ENCODE measurements at places on chromosomes 3 and 15.
A peak's percentile ranks its signal among the peaks of the same experiment; 100 is the strongest.

DNA sequence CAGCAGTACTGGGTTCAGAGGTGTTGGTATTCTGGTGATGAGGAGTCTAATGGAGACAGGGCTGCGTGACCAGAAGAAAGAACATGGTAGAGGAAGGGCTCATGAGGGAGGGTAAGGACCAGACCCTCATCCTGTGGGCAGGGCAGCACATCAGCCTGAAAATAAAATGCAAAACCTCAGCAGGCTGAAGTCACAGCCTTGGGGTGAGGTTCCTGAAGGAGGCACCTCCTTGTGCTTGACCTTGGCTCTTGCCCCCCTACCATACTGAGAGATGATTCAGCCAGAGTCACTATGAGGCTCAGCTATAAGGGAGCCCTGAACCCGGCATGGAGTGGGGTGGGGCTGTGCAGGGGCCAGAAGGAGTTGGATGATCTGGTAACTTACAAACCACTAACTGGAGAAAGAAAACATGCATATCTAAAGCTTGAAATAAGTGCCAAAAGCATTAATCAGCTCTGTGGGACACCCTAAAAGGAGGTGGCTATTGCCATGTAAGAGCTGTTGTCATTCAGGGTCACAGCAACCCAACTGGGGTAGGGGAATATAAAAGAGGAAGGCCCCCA, 60.2 kb downstream of the CORO2B start:
- no peak for DNase-seq

DNA sequence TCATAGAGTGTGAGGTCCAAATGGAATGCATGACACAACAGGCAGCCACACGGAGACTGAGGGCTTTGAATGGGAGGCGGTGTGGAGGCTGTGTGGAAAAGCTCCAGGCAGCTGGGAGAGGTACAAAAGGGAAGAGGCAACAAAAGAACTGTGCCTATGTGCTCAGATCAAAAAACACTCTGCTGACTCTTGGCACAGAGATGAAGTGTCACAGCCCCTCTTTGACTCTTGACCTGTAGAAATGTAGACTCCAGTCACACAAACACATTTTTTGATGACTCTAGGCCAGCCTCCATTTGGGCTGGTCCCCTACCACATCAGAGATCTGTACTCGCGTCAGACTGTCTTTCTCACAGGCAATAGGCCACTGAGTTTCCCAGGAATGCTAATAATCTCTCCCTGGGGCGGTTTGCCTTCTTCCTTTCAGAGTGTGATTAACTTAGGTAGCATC, 456.0 kb downstream of the TUSC7 start:
- DNase-seq: no peak

- DNase-seq: peak; percentile 58
Observed at GRCh38 chr3:71393093-71393492, 190.4 kb downstream of the FOXP1 start.

DNA sequence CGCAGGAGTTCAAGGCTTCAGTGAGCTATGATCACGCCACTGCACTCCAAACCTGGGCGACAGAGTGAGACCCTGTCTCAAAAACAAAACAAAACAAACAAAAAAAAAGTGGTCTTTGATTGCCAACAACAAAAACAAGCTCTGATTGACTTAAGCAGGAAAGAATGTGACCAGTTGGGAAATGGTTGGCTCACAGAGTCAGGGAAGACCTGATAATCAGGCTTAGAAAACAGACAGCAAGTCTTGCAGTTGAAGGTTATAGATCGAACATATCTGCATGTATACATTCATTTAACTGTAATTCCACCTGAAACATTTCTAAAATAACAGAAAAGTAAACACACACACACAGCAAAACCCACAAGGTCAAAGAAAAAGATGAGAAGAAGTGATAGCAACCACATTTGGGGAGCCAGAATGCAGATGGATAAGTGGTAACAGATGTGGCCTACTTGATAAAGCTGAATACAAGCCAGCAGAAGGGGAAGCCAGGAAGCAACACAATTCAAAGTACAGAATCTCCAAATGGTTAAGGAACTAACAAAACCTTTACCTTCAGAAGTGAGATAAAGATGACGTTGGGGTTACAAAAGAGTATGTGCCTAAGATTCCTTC, 699.9 kb upstream of the ZNF385D start:
- DNase-seq: no peak

DNA sequence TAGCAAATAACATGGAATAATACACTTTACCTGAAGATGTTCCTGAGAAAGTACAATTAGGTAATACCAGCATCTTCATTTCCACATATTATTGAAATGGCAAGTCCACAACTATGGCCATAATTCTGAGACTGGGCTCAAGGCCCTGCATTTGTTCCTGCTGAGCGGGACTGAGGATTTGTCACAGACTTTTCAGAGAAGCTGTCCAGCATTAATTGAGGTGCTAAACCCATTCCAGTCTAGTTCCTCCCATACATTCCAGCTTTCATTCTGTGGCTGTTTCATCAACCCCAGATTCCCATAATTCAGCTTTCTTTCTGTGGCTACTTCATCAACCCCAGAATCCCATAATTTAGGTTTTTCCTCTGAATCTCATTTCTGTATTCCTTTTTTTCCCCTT, 293.4 kb upstream of the GBE1 start:
- no peak for DNase-seq

DNA sequence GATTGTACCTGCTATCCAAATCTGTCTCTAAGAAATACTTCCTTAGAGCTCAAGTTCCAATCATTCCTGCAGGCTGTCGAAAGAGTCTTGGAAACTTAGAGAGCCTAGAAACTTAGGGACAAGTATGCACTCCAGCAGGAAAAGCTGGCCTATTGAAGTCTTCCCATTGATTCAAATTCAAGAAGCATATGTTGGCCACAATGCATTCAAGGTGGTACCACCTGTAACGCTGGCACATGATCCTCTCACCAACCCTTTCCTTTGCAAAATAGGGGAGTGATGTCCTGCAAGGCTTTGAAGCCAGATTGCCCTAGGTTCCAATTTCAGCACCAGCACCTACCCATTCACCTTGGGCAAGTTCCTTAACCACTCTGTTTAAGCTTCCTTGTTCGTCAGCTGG, 6.0 kb downstream of the ADAMTS9 start:
- DNase-seq: no peak

DNA sequence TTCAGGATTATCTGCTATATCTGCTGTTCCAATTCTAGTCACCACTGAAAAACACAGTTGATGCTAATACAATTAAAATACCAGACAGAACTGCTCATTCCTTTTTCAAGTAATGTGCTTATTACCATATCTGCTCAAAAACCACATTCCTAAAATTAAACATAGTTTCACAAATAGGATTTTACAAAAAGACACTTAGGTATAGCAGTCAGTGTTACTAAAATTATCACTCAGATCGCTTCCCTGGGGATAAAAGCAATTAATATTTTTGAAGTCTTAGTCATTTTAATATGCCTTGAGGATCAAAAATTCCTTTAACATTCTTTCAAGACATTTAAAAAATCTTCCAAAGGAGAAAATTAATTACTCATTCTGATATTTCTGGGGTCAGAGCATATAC, 71.5 kb downstream of the RAD18 start:
- DNase-seq: no peak

GRCh38 chr15:87322265-87322664, 934.3 kb downstream of the NTRK3 start:
- no peak for DNase-seq

DNA sequence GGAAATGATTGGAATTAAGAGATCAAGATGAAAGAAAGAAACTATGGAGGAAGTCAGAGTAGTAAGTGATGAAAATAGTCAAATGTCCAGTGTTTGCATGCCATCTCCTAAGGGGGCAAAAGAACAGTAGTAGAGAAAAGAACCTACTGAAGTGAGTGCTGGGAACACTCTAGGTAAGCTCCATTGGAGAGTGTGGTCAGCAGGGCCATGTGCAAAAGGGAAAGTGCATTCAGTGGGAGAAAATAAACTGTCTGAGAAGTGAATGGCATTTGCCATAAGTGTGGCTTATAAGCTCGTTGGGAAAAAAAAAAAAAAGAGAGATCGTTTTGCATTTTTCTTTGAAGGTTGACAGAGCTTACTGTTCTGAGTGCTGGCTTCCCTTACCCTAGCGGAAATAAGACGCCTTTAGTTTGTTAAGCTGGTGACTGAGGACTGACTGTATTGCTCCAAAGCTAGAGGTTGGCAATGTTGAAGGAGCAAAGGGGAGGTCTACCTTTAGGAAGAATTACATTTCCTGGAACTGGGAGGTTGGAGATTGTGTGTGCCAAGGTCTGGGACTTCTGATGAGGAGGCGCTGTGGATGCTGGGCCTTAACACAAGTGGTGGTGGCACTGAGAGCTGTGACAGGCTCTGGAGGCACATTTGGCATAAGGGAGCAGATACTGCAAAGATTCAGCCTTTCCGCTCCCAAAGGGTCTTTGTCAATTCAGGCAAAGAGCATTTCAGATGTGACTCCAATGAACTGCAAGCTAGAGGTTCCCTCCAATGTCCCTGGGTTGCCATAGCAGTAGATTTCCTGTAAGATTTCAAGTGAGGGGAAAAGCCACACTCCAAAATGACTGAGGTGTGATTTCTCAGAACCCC, 287.8 kb upstream of the SATB1 start:
- DNase-seq: peak; percentile 71

GRCh38 chr3:124101643-124102042, 109.7 kb upstream of the ROPN1 start:
- DNase-seq: no peak

GRCh38 chr3:42652611-42653302, 740 bp upstream of the ZBTB47 start:
- DNase-seq: no peak

DNA sequence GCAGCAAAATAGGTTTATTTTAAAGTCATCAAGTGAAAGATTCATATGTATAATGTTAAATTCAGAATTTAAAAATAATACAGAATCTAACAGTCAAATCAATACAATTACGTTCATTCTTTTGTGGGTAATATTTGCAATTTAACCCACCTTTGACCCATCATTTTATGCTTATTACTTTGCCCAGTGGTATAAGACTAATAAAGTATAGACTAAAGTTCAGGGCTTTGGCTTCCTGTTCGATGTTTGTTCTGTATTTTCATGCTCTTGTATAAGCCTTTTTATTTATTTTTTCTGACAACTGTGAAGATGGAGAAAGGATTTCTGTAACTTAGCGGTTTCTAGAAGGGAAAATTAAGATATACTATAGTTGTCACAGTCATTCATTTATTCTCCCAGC, 44.3 kb upstream of the EIF3J start:
- no peak for DNase-seq

DNA sequence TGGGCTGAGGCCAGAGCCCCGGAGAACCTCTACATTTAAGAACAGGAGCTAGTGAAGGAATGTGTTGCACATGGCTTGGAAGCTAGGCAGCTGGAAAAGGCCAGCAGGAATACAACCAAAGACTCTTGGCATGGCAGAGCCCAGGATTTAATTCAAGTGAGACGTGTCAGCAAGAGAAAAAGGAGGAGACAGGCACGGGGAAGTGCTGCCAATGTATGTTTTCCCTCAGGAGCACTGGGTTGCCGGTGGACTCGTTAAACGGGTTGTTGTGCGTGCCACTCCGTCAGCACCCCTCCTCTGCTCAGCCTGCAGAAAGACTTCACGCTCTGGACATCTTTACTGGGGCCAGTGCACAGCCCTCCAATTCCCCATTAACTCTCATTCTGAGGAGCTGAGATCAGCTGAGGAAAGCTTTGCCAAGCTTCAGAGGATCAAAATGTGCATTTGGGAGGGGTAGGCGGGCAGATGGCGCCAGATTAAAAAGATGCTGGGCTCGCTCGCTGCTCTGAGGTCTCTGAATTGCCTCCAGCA, 103.7 kb downstream of the PDZRN3 start:
- DNase-seq: no peak

- DNase-seq: no peak
Observed at GRCh38 chr3:38267662-38268061, 2.0 kb downstream of the SLC22A13 start.

DNA sequence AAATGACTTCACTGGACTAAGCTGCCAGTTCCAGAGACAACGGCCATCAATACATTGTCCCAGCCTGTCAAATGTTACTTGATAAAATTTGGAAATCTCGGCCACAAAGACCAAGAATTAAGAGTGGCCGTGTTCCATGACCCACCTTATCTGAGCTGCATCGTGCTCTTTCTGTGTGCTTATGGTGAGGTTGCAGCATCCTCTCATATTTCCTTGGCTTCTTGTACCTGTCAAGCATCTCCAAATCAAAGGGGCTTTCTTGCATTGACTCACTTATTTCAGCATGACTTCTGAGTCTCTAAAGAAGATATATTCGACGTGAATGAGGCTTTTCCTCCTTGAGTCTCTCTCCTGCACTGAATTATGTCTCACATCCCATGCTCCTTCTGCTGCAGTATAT, 421.7 kb downstream of the MCTP2 start:
- DNase-seq: no peak

DNA sequence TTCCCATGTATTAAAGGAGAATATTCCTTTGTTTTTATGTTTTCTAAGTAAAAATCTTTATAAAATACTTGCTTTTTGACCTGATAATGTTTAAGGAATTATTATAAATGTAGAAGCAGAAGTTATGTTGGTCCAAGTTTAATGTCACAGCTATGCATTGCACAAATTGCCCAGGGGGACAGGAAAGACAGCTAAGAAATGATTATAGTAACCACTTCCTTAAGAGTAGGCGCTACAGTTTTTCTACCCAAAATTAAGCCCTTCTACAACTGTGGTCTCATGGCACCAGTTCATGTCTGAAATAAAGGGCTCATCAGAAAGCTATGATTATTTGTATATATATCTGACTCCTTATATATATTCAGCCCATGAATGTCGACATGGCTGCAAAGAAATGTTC, 176.4 kb downstream of the GBE1 start:
- no peak for DNase-seq

DNA sequence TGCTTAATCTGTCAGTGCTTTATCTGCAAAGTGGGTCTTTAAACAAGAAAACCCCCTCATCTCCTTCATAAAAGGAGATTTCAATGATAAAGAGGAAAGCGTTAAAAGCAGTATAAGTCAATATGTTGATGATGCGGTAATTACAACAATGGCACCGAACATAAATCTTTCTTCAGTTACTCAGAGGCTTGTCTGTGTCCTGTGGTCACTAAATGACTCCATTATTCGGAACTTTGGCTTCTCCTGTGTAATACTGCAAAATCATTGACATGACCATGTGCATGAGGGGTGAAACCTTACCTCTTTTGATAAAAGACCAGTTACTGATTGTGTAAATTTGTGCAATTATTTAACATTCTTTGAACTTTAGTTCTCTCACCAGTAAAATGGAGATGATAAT, 4.8 kb upstream of the USP3 start:
- no peak for DNase-seq

- no peak for DNase-seq
Observed at GRCh38 chr3:76585794-76586392, 454.0 kb upstream of the ROBO2 start.

DNA sequence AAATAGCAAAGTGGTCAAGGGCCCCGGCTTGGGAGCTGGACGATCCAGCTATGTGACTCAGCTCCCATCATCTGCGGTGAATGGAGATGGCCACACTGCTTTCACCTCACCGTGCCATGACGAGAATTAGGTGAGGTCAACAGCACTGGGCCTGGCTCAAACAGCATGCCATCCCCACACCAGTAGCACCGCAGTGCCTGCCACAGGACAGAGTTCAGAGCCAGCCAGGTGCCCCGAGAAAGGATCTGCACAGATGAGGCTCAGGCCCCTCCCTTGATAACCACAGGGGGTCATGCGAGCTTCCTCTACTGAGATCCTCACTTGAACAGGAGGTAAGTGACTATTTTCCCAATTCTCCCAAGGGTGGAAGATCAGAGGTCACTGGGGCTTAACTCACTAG, 29.4 kb downstream of the ZXDC start:
- DNase-seq: no peak
